ENCODE measurements at places on chromosomes 16 and 17.

DNA sequence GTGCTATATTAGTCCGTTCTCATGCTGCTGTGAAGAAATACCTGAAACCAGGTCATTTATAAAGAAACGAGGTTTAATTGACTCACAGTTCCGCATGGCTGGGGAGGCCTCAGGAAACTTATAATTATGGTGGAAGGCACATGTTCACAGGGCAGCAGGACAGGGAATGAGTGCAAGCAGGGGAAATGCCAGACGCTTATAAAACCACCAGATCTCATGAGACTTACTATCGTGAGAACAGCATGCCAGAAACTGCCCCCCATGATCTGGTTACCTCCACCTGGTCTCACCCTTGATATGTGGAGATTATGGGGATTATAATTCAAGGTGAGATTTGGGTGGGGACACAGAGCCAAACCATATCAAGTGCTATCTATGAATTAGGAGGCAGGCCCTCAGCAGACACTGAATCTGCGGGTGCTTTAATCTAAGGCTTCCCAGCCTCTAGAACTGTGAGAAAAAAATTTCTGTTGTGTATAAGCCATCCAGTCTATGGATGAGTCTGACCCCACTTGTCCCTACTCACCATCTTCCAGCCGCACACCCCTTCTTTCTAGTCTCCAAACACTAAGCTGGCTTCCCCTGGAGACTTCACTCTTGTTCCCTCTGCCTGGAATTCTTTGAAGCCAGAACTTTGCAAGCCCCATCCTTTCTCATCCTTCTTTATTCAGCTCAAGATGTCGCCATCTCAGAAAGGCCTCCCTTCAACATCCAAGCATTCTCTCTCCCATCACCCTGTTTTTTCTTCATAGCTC lies 772 bp upstream of the NUP93 start:
- peaks cover 46% of the 10 kb centered on the region for H3K4me1 ChIP-seq
- peak overlapping the region; percentile 86 for H3K4me3 ChIP-seq
- no peaks in the 10 kb centered on the region for H3K36me3 ChIP-seq
- H3K27ac ChIP-seq: peak overlapping the region; percentile 82

DNA sequence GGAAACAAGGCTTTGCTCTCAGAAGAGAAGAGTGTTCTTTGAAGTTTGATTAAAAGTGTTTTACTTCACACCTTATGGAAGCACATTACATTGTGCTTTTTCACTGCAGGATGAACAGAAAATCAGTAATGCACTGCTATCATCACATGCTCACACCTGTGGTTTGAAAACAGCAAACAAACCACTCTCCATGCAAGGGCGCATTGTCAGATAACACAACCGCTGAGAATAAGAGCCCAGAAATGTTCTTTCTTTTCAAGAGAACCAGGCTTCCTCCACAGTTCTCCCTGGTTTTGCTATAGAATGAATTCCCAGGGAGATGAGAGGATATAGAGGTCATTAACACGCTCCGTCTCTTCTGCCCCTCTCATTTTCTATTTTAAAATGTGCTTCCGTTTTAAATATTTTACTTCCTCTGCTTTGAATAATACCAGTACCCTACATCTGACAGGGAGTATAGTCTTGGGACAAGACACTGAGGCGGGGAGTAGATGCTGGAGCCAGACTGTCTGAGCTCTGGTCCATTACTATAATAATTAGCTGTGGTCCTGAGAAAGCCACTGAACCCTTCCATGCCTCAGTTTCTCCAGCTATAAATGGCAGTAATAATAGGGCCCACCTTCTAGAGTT lies 71.6 kb downstream of the CDK5R1 start:
- no peak overlapping the region for H3K4me3 ChIP-seq
- H3K27me3 ChIP-seq: no peaks in the 10 kb centered on the region
- H3K4me1 ChIP-seq: no peaks in the 10 kb centered on the region
- no peak for DNase-seq
- no peak overlapping the region for H3K27ac ChIP-seq

DNA sequence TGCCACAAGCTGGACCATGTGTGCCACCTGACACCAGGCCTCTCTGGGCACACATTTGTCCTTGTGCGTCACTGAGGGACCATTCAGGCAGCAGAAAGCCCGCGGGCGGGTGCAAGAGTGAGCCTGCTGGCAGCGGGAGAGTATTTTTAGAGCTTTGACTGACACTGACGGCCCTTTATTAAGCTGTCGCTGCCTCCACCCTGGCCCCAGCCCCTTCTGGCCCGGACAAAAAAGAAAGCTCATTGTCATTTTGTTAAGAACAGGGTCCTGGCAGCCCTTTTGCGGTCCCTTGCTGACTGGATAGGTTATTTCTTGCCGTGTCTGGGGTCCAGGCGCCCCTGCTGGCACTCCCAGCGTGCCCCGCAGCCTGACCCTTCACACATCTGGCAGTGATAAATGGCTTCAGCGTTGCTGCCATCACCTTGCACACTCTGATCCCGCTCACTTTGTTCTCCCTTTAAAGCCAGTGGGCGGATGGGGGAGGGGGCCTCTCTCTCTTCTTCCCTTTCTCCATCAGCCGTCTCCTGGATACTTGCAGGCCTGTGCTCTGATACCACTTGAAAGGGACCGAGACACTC lies 78.4 kb upstream of the NKD1 start:
- DNase-seq: peak; percentile 40
- no peak overlapping the region for H3K27ac ChIP-seq
- H3K4me3 ChIP-seq: no peak overlapping the region
- H3K27me3 ChIP-seq: peaks cover 45% of the 10 kb centered on the region
- peaks cover 10% of the 10 kb centered on the region for H3K4me1 ChIP-seq

DNA sequence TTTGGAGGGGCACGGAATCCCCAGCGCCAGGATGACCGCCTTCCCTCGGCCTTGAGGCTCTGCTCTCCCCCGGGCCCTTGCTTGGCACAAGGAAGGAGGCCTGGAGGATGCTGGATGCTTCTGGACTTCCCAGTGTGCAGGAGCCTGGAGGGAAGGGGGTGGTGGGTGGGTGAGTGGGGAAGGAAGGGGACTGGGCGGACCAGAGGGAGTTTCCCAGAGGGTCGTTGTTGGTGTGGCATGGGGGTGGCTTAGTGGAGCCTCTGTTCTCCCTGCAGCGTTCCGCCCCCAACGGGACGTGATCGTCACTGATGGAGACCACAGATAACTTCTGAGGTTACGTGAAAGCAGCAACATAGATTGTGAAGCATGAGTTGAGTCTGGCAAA lies 140.0 kb downstream of the IRF8 start:
- H3K27me3 ChIP-seq: peaks cover 5% of the 10 kb centered on the region
- no peaks in the 10 kb centered on the region for H3K36me3 ChIP-seq
- no peaks in the 10 kb centered on the region for H3K4me1 ChIP-seq
- DNase-seq: no peak

- no peak overlapping the region for H3K4me3 ChIP-seq
- H3K4me1 ChIP-seq: no peaks in the 10 kb centered on the region
- H3K36me3 ChIP-seq: no peaks in the 10 kb centered on the region
- no peak for DNase-seq
Observed at GRCh38 chr17:29190039-29190438, 9.8 kb upstream of the MYO18A start.

DNA sequence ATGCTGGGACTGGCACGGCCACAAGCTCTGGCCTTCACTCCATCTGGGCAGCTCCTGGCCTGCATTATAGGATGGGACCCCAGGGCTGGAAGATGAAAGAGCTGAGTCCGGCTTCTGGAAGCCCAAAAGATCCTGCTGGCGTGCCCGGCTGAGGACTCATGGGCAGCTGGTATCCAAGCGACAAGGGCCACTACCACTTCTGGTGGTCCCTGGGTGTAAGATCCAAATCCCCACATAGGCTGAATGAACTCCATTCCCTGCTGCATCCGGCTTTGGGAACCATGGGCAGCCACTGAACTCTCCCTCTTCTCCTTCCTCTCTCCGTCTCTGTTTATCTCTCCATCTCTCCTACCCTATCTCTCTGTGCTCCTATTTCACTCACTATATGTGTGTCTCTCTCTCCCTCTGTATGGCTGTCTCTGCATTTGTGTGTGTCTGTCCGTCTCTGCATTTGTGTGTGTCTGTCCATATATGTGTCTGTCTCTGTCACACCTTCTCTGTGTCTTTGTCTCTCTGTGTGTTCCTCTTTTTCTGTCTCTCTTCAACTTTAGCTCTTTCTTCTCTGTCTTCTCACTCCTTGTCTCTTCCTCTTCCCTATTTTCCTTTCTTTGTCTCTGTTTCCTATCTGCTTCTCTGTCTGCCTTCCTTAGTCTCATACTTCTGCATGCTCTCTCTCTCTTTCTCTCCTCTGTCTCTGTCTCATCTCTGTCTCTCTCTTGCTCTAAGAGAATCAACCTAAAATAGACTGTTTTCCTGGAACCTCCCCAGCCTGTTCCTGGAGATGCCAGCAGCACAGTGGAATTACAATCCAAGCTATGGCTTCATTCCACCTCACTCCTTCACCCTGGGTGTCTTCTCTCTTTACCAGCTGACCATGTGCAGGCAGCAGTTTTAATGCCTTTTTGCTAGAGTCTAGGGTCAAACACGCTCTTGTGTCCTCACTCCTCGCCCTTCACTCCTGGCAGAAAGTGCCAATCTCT lies 60.4 kb upstream of the IRX6 start:
- H3K27me3 ChIP-seq: no peaks in the 10 kb centered on the region
- no peak overlapping the region for H3K4me3 ChIP-seq
- no peaks in the 10 kb centered on the region for H3K4me1 ChIP-seq
- no peak overlapping the region for H3K27ac ChIP-seq

DNA sequence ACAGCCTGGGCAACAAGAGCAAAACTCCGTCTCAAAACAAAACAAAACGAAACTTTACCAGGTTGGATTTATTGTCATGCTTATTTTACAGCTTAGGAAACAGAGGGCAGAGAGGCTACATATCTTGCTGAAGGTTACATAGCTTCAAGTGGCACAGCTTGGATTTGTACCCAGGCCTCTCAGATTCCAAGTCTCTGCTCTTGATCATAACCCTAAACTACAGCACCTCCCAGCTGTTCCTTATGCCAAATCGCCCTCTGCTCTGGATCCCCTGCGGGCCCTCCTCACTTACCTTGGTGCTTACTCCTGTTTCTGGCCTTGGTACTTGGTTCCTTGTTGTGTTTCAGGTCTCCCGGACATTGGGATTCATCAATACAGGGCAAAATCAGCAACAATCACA lies 11.7 kb upstream of the CUEDC1 start:
- no peak for DNase-seq
- no peaks in the 10 kb centered on the region for H3K4me1 ChIP-seq
- H3K36me3 ChIP-seq: no peaks in the 10 kb centered on the region
- no peak overlapping the region for H3K4me3 ChIP-seq

DNA sequence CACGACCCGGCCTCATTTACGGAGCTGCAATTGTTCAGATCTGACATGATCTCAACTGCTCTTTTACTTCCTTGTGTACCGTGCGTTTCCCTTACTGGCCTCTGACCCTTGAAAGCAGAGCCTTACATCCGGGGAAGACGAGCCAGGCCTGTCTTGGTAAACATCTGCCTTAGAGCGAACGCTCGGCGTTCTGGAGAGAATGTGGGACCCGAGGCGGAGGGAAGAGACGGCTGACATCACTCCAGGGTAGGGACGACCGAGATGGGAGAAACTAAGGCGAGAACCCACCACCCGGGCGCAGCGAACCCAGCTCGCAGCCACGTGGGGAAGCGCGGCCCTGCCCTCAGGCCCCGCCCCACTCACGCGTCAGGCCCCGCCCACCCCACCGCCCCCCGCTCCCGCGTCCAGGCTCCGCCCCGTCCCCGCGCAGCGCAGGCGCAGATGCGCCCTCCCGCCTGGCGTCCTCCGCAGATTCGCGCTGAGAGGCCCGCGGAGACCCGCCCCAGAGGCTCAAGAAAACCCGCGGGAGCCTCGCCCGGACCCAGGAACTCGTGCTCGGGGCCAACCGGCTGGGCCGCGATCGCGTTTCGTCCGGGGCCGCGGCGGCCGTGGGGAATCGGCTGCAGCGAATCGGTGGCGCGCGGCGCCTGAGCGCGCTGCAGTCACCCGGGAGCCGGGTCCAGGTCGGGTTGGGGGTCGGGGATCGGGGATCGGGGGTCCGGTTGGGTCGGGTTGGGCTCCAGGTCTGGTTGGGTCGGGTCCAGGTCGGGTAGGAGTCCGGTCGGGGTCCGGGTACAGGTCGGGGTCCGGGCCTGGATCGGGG lies at the start of gene TELO2:
Gene TELO2, plus strand, starts transcription at position 438 of the 823 bp plus-strand sequence. CDS start 922 bp downstream, outside the sequence.
- peak within 1 kb of the TSS; percentile 92 for H3K4me3 ChIP-seq
- H3K36me3 ChIP-seq: peaks cover 35% of the 10 kb centered on the region
- DNase-seq: peak; percentile 94
- H3K4me1 ChIP-seq: peaks cover 32% of the 10 kb centered on the region
- H3K27me3 ChIP-seq: no peaks in the 10 kb centered on the region

DNA sequence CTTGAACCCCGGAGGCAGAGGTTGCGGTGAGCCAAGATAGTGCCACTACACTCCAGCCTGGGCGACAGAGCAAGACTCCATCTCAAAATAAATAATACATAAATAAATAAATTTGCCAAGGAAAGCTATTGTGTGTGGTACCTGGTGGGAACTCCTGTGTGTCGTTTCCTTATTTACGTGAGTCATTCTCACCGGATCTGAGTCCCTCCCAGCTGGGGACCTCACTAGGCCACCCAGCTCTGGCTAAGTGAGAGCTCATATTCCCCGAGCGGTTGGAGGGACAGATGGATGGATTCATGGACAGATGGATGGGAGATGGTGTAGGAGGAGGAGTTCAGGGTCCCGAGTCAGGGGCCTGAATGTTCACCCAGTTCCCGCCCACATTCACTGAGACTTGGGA lies 22.9 kb upstream of the C1QL1 start:
- H3K27me3 ChIP-seq: peaks cover 22% of the 10 kb centered on the region
- no peak overlapping the region for H3K27ac ChIP-seq
- DNase-seq: no peak
- no peaks in the 10 kb centered on the region for H3K36me3 ChIP-seq

GRCh38 chr17:33506889-33507650 lies 214.0 kb upstream of the ASIC2 start:
- DNase-seq: no peak
- H3K36me3 ChIP-seq: no peaks in the 10 kb centered on the region
- H3K4me1 ChIP-seq: no peaks in the 10 kb centered on the region

DNA sequence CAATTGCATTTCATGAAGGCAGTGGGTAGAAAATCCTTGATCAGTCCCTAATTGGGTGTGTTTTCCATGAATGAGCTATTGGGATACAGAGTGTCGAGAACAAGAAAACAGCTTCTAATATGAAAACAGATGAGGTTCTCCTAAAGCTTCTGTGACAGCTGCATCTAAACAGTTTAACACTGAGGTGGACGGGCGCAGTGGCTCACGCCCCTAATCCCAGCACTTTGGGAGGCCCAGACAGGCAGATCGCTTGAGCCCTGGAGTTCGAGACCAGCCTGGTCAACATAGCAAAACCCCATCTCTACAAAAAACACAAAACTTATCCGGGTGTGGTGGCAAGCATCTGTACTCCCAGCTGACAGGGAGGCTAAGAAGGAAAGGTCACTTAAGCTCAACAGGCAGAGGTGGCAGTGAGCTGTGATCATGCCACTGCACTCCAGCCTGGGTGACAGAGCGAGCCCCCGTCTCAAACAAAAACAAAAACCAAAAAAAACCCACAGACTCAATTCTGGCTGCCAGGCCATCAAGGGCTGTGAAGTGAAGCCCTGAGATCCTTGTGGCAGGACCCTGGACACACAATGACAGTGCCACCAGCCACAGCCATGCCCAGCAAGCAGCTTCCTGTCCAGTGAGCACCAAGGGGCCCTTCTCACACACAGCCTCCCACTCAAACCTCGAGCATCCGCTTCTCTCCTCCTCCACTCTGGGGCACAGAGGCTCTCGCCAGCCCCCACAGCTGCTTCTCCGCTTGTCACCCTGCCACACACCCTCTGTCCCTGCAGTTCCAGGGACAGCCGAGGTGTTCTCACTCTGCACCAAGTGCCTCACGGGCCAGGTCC lies 44.0 kb downstream of the ANKRD11 start:
- peaks cover 95% of the 10 kb centered on the region for H3K4me1 ChIP-seq
- no peak overlapping the region for H3K4me3 ChIP-seq
- no peak for DNase-seq
- H3K27me3 ChIP-seq: no peaks in the 10 kb centered on the region
- H3K27ac ChIP-seq: no peak overlapping the region
- H3K36me3 ChIP-seq: no peaks in the 10 kb centered on the region

GRCh38 chr16:49855822-49856671 lies at the start of gene ZNF423:
TSS of gene ZNF423 (minus strand) at chr16:49856112. CDS start at chr16:49855774, 338 bp downstream.
- no peaks in the 10 kb centered on the region for H3K27me3 ChIP-seq
- DNase-seq: no peak
- H3K4me3 ChIP-seq: peak within 1 kb of the TSS; percentile 79
- peaks cover 45% of the 10 kb centered on the region for H3K4me1 ChIP-seq
